ENCODE measurements at places on chromosomes 13 and 19. TPM values are rescaled to one million over a fixed set of nuclear protein-coding genes. Genes with fewer than 3 reads are reported as not detected.
A peak's percentile ranks its signal among the peaks of the same experiment; 100 is the strongest.

DNA sequence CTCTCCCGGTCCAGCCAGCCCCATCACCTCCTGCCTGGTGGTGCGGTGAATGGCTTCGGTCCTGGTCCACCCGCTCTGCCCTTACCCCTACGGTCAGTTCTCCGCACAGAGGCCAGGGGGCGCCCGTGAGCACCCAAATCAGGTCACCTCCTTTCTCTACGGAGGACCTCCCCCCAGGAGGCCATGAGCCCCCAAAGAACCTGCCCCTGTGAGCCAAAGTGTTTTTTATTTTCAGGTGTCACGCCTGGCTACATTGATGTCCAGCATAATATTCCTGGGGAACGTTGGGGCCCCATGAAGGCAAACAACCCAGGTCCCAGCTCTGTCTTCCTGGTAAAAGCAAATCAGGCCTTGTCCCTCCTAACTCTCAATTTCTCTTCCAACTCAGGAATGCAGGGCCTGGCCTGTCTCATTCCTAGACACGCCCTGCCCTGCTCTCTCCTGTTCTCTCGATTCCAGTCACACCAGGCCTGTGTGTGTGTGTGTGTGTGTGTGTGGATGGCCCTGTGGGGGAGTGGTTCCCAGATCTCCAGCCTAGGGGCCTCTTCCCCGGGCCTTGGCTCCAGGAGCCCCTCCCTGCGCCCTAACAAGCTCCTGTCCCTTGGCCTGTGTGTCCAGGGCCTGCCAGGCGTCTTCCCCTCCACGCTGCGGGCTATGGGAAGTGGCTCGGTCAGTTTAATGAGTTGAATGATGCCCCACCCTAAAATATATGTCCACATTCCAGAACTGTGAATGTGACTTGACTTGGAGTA is 9.7 kb upstream of the GIPC1 start:
- H3K27ac ChIP-seq, result peak overlapping the region; percentile 25
- H3K4me1 ChIP-seq, result peaks cover 55% of the 10 kb centered on the region
- DNase-seq, result peak; percentile 63
- no peaks in the 10 kb centered on the region for H3K27me3 ChIP-seq
- peak overlapping the region; percentile 37 for H3K4me3 ChIP-seq

DNA sequence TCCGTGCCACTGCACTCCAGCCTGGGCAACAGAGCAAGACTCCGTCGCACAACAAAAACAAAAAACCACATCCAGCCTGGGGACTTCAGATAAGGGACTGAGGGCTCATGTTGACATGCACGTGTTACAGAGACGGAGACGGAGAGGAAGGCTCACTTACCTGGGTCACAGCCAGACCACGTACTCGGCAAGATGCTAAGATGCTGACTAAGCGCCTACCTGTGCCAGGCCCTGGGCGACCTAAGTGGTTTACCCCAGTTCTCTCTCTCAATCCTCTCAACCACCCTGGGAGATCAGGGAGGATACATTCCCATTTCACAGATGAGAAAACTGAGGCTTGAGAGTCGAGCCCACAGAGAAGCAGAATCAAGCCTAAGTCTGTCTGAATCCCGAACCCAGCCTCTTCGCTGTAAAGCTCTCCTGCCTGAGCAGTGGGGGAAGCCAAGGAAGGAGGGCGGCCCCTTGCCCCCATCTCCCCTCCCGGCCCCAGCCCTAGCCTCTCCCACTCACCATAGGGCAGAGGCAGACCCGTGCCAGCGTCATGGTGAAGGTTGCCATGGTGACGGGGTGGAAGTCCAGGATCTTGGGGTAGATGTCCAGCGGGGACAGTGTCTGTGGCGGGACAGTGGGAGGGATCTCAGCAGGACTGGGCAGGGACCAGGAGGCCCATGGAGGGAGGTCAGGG is 13.5 kb downstream of the ERCC2 start:
- no peaks in the 10 kb centered on the region for H3K4me1 ChIP-seq
- no peak overlapping the region for H3K27ac ChIP-seq
- H3K36me3 ChIP-seq, result no peaks in the 10 kb centered on the region
- no peaks in the 10 kb centered on the region for H3K27me3 ChIP-seq
- DNase-seq, result no peak

- H3K27ac ChIP-seq, result no peak within 1 kb of the TSS
- H3K4me1 ChIP-seq, result no peaks in the 10 kb centered on the region
- no peak for DNase-seq
- no peaks in the 10 kb centered on the region for H3K36me3 ChIP-seq
- no peak within 1 kb of the TSS for H3K4me3 ChIP-seq
Measured at GRCh38 chr19:12969292-12969988, at the start of gene DAND5. TSS of gene DAND5 (plus strand) at chr19:12969576. CDS start at chr19:12969661, 85 bp downstream.

DNA sequence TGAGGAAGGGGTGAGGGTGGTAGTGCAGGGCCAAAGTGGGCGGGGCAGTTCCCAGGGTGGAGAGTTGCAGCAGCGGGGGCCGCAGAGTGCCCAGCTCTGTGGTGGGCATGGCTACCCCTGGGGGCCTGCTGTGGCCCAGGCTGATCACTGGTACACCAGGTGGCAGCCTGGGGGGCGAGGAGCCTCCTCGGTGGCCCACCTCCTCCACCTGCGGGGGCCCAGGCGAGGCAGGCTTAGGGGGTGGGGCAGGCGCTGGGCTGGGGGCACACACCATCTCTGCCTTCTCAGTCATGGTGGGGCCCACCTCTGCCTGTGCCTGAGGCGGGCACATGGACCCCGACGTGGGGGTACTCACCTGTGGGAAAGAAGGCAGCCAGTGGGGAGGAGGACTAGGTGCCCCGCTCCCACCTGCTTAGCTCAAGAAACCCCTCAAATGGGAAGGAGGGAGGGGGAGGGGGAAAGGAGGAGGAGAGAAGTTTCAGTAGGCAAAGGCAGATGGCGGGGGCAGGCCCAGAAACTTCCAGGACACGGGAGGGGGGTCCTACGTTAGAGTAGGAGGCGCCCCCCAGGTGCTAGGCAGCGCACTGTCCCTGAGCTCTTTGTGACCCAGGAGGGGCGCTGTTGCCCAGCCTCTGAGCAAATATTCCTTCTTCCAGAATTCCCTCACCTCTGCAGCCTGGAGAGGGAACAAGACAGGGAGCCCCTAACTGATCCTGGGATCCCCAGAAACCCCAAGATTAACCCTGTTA is 1.6 kb downstream of the LYL1 start:
- peak overlapping the region; percentile 88 for H3K27ac ChIP-seq
- DNase-seq, result no peak
- peak overlapping the region; percentile 70 for H3K4me3 ChIP-seq
- no peaks in the 10 kb centered on the region for H3K36me3 ChIP-seq
- peaks cover 14% of the 10 kb centered on the region for H3K27me3 ChIP-seq

DNA sequence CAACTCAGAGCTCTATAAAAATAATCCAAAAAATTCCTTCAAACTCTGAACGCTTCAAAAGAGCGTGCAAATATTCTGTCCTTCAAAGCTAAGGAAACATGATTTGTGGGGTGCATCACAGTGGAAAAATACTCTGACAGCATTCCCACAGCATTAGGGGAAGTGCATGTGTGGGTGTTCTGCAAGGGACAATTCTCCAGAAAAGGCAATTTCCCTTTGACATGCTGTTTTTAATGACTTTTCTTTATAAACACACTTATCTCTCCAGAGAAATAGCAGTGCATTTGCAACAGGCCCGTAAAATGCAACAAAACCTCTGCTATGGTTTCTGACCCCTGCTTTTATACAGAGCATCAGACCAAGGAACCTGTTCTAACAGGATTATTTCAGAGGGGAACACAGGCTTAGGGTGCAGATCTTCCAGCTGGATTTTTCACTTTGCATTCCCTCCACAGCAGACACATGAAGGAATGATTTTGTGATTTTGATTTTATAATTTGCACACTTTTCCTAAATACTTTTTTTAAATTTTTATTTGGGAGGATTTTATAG is 42.6 kb downstream of the KL start:
- H3K4me1 ChIP-seq, result no peaks in the 10 kb centered on the region
- H3K27ac ChIP-seq, result no peak overlapping the region
- H3K36me3 ChIP-seq, result no peaks in the 10 kb centered on the region
- H3K27me3 ChIP-seq, result no peaks in the 10 kb centered on the region

DNA sequence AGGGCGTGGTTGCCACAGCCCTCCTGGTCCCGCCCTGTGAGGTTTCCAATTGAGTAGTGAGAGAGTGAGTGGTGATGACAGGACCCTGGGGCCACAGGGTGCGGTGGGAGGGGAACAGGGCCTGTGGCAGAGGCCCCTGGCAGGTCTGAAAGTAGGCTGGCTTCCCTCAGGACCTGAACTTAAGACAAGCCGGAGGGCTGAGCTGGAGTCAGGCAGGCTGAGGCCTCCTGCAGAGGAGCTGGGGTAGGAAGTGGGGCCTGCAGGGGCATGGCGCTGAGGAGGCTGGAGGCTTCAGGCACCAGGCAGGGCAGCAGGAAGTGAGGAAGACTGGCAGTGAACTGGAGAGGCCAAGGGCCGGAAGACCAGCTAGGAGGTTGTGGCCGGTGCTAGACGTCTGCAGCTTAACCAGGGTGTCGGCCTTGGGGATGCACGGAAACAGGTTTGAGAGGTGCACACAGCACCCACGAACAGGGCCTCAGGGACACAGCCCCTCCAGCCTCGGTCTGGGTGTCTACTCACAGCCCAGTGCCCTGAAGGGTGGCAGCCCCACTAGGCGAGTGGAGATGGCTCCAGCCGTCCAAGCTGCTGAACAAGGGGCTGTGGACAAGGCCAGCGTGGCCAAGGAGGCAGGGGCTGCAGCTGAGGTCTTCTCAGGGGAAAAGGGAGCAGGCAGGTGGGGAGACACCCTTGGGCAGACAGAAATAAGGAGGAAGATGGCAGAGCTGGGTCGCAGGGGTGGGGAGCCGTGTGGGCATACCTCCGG is 17.8 kb downstream of the POP4 start:
- no peak for DNase-seq
- H3K27me3 ChIP-seq, result no peaks in the 10 kb centered on the region
- H3K36me3 ChIP-seq, result no peaks in the 10 kb centered on the region

The ZNF284 gene
- polyA plus RNA-seq, result 0.91 TPM

- no peak for DNase-seq
- no peaks in the 10 kb centered on the region for H3K36me3 ChIP-seq
- no peak overlapping the region for H3K27ac ChIP-seq
- H3K4me3 ChIP-seq, result no peak overlapping the region
Measured at GRCh38 chr19:5171711-5172110, 168.9 kb downstream of the PTPRS start.

DNA sequence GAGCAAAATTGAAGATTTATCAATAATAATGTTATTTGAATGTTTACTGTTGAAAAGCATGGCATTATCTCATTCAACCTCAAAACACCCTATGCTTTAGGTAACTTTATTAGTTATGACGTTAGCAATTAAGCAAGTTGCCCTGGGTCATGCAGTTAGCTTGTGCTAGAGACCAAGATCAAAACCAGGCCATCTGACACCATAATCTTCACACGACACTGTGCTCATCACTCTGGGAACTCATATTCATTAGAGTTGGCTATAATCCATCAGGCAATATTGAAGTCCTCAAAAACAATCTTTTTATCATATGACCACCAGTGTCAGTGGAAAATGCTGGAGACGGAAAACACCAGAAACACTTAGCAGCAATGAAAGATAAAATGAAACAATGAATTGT is 253.5 kb downstream of the PCDH20 start:
- no peak for DNase-seq
- no peak overlapping the region for H3K27ac ChIP-seq
- H3K4me3 ChIP-seq, result no peak overlapping the region
- H3K36me3 ChIP-seq, result no peaks in the 10 kb centered on the region

The COG6 gene
- 12.1 TPM for polyA plus RNA-seq

The FFAR1 gene
- polyA plus RNA-seq, result not detected

The SIGLEC11 gene
- not detected for polyA plus RNA-seq

DNA sequence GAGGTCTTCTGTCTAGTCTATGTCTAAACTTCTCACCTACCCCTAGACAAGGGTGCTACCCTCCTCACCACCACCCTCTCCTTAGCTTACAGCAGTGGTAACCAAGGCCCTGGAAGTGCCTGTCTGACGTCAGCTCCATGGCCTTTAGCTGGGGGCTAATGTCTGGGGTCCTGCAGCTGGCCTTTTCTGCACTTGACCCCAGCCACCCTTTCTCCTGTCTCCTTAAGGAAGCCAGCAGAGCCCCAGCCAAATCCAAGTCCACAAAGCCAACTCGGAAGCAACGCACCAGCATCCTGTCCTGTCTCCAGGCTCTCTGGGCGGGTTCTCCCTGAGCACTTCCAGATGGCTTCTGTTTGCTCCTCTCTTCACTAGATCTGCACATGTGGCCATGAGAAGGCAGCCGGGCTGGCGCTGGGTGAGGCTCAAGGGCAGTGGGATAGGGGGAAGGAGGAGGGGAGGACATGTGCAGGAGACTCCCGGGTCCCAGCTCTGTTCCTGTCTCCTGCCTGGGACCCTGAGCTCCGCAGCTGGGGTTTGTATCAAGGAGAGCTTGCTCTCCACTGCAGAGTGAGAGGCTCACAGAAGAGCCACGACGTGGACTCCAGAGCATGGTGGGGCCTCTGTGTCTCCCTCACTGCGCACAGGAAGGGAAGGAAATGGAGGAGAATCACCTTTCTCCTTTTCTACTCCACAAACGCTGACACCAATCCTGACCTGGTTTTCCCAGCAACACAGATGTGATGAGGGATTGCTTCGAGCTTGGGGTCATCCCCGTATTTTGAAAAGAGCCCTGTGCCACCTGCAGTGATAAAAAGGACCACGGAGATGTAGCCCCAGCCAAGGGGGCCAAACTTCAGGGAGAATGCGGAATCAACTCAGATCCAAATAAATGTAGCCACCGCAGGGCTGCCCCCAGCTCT is 204.2 kb downstream of the USP12 start:
- DNase-seq, result no peak
- no peaks in the 10 kb centered on the region for H3K36me3 ChIP-seq
- no peak overlapping the region for H3K4me3 ChIP-seq
- H3K4me1 ChIP-seq, result no peaks in the 10 kb centered on the region
- H3K27ac ChIP-seq, result no peak overlapping the region
- H3K27me3 ChIP-seq, result no peaks in the 10 kb centered on the region

The CEACAM16 gene
- polyA plus RNA-seq, result not detected

DNA sequence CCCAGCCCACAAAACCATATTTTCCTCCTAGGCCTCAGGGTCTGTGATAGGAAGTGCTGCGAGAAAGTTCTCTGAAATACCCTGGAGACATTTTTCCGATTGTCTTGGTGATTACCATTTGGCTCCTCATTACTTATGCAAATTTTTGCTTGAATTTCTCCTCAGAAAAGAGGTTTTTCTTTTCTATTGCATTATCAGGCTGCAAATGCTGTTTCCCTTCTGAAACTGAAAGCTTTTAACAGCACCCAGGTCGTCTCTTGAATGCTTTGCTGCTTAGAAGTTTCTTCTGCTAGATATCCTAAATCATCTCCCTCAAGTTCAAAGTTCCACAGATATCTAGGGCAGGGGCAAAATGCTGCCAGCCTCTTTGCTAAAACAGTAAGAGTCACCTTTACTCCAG is 434.2 kb downstream of the PCDH20 start:
- DNase-seq, result no peak
- H3K27ac ChIP-seq, result no peak overlapping the region
- H3K4me1 ChIP-seq, result no peaks in the 10 kb centered on the region
- no peak overlapping the region for H3K4me3 ChIP-seq
- H3K36me3 ChIP-seq, result no peaks in the 10 kb centered on the region
